ENCODE measurements at places on chromosomes 3 and 15.
A peak's percentile ranks its signal among the peaks of the same experiment; 100 is the strongest.

GRCh38 chr3:72848703-72849081 is 447 bp upstream of the SHQ1 start:
- DNase-seq: peak; percentile 11

GRCh38 chr3:137762674-137763593 is 1.2 kb upstream of the SOX14 start:
- DNase-seq: no peak

DNA sequence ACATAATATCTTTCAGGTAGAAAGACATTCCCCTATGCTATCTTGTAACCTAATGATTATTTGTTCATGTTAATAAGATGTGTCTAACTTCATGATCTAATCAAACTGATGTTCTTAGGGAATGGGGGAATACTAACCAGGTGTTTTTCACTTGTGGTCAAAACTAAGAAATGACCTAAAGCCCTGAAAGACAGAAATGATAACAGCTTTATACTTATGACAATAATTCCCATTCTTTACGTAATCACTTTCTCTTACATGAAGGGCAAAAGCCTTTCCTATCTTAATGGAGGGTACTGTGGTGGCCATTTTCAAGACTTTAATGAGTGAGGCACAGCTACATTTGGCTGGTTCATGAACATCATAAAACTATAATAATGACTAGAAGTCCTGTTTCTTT is 33.9 kb upstream of the MEIS2 start:
- DNase-seq: no peak

DNA sequence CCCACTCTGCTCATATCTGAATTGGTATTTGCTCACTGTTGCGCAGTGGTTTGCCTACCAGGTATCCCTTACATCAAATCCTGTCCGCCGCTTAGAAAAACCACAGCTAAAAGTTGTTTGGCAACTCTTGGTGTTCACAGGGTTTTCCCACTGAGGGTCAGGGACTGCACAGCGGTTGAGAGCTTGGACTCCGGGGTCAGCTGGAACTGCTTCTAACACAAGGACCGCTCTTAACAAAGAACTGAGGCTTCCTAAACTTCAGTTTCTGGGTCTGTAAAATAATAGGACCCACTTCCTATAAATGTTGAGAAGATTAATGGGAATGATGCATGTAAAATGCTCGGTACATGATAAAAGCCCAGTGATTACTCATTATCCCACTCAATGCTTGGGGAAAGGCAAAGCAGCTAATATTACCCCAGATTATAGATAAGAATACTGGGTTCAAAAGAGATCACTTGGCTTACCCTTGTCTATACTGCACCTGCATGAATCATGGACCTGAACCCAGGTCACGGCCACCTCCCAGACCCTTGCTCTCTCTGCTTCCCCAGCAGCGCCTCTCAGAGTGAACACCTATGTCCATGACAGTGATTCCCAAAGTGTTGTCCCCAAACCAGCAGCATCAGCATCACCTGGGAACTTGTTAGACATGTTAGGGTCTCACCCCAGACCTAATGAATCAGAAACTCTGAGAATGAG is 36.1 kb downstream of the LIPC start:
- no peak for DNase-seq

DNA sequence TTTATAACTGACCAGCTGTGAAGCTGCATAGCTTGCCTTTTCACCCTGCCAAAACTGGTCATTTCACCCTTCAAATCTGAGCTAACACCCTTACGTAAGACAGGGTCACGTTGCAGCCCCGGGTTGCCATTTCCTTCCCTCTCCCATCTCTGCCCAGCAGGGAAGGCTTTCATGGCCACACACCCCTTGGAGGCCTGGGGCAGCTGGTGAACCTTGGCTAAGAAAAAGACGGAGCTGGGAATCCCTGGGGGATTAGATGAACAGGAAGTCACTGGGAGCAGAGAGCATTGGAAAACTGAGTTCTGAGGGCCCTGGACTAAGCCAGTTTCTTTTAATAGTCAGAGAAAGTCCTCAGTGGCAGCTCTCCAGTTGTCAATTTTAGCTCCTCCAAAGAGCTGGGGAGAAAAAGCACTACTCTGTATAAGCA is 67.8 kb downstream of the TTC23 start:
- DNase-seq: no peak

- no peak for DNase-seq
These were observed 19.5 kb downstream of the PSTPIP1 start for GRCh38 chr15:77014132-77015081.

DNA sequence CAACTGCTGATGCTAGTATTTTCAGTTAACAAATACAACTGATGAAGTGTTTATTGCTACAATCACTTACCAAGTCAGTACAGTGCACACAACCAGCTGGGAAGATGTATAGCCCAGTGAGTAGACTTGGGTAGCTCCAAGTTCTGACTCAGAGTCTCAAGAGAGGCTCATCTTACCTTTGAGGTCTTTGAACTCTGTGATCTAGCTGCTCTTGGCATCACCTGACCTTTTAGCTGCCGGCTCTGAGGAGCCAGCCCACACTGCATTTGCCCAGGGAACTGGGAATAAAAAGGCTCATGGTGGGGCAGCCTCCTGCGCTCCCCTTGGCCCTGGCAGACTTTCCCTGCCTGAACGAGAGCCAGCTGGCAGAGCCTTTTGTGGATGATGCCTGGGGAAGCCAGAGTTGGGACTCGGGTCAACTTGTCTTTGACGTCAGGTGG is 82.6 kb downstream of the CEMIP start:
- peak; percentile 53 for DNase-seq
